ENCODE measurements at places on chromosomes 11 and 22.

DNA sequence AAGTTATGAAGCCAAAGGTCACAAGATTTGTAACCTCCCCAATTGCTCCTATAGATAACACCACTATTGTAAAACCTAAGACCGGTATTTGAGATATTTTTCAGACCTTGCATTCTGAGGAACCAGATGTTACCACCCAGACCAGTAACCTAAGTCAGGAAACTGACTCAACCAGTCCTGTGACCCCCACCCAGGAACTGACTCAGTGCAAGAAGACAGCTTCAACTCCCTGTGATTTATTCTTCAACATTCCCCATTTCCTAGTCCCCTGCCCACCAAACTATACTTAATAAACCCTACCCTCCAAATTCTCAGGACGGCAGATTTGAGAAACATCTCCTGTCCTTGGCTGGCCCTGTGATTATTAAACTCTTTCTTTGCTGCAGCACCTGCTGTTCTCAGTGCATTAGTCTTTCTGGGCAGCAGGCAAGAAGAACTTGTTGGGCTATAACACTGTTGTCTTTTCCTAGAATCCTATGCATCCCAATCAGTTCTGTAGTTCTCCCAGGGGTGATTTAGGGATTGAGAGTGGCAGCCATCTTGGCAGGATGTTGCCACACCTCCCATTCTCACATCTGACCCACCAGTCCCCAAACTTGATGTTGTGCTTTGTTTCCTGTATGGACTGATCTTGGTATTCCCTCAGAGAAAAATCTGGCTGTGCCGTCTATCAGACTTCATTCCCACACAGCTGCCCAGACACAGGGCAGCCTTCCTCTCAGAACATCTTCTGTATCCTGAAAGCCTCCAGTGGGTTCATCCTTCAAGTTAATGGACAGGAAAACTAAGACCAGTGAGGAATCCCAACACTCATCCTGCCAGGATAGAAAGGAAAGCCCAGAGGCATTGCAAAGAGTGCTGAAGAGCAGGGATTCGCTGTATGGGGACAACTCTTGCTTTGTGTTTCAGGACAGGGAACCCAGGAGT lies 104.0 kb downstream of the PDE2A start:
- DNase-seq, result no peak

DNA sequence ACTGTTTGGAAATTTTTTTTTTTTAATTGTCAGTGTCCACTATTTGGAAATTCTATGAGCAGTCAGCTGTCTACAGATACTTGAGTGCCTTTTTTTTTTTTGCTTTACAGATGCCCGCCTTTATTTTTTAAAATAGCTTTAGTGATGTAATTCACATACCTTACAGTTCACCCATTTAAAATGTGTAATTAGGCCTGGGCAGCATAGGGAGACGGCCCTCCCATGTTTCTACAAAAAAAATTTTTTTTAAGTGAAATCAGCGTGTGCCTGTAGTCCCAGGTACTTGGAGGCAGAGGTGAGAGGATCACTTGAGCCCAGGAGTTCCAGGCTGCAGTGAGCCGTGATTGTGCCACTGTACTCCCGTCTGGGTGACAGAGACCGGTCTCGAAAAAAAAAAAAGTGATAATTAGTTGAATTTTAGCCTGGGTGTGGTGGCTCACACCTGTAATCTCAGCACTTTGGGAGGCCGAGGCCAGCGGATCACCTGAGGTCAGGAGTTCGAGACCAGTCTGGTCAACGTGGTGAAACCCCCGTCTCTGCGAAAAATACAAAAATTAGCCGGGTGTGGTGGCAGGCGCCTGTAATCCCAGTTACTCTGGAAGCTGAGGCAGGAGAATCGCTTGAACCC lies 1.5 kb downstream of the ZNF143 start:
- DNase-seq, result no peak

GRCh38 chr22:48459859-48460823 lies 1367.5 kb downstream of the BRD1 start:
- DNase-seq, result no peak

GRCh38 chr22:32823024-32823730 lies 21.7 kb downstream of the TIMP3 start:
- DNase-seq, result no peak

GRCh38 chr11:16312233-16312765 lies 44.0 kb downstream of the SOX6 start:
- no peak for DNase-seq

DNA sequence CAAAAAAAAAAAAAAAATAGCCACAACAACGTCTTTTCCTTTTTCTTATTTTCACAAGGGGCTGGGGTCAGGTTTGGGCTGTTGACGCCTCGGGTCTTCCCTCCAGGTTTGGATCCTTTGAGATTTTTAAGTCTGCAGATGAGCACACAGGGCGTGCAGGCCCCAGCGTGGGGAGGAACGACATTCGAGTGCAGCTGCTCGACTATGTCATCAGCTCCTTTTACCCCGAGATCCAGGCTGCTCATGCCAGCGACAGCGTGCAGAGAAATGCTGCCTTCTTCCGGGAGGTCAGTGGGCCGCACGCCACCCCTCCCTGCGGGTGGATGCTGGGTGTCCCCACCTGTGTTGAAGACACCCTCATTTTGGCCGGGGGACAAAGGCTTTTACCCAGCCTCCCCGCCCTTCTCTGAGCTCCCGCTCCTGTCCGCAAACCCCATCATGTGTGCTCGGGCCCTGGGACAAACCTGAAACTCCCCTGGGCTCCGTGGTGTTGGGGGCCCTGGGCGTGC lies 7.7 kb downstream of the SELENOO start:
- DNase-seq, result no peak

- DNase-seq, result no peak
These were observed 23.8 kb upstream of the ALDH3B2 start for GRCh38 chr11:67698247-67698646.

DNA sequence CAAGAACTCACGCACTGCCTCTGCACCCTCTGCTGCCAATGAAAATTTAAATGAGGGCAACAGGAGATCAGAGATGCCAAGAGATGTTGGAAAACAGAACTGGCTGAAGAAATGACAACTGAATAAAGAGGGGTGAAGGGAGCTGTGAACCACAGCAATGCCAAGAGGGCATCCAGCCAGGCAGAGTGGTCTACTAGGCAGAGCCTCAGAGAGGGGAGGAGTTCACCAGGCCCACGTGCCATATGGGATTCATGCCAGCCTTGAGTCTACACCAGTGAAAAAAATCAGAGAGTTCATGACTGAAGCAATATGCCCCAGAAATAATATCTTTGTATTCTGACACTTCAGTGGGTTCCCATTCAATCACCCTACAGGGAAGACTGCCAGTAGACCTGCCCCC lies 4.4 kb downstream of the APOL2 start:
- DNase-seq, result no peak

DNA sequence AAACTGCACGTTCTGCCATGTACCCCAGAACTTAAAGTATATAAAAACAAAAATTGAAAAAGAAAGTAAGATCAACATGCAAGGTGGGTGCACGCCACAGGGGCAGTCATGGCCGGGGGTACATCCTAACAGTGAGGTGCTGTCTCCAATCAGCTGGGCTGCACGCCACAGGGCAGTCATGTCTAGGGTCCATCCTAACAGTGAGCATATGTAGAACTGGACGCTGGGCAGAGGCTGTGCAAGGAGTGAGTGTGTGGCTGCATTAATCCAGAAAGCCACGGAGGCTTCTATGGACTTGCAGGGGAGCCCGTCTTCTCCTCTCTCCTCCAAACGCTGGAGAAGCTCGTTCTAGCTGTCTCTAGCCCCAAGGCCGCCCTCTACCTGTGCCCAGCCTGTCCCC lies 1105.0 kb downstream of the BRD1 start:
- DNase-seq, result no peak

- no peak for DNase-seq
These were observed 187.5 kb downstream of the SHANK2 start for GRCh38 chr11:71064702-71065515.

- DNase-seq, result no peak
These were observed 14.2 kb downstream of the F2 start for GRCh38 chr11:46733234-46733633.

DNA sequence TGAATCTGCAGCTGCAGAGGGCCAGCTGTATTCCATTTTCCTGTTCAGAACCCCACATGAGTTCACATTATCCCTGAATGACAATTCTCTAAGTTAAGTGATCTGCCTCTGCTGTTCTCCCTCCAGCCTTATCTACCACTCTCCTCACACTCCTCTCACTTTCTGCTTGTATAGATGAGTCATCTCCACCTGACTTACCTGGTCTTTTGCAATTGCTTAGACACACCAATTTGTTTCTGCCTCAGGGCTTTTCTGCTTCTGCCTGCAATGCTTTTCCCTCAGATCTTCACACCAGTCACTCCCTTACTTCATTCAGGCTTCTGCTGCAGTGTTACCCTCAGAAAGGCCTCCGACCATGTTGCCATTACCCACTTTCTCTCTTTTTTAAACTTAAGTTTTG lies 118.1 kb downstream of the ATM start:
- DNase-seq, result no peak

DNA sequence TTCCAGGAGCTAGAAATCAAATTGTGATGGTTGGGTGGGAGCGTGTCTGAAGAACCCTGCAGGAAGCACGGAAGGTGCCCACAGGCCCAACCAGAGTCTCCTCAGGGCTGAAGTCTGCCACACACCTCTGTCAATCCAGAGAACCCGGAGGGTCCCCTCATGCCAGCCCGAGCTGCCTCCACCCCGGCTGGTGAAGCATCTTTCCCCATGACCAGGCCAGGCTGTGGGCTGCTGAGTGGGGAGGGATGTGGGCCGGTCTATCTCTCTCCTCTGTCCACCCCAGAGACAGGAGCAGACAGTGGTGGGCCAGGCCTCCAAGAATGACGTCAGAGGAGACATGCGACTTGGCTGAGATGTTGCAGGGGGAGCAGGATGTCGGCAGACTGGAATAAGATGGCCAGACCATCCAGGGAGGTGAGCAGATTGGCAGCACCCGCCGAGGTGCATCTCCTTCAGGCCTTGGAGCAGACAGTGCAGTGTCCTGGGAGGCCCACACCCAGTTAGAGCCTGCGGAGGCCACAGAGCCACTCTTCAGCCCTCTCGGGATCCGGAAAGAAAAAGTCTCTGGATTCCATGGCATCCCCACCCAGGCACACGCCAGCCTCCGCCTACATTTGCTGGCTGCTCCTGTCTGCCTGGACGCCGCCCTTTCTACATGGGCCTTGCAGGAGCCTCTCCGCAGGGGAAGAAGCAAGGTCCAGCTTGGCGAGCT lies 1524.9 kb downstream of the BRD1 start:
- no peak for DNase-seq

DNA sequence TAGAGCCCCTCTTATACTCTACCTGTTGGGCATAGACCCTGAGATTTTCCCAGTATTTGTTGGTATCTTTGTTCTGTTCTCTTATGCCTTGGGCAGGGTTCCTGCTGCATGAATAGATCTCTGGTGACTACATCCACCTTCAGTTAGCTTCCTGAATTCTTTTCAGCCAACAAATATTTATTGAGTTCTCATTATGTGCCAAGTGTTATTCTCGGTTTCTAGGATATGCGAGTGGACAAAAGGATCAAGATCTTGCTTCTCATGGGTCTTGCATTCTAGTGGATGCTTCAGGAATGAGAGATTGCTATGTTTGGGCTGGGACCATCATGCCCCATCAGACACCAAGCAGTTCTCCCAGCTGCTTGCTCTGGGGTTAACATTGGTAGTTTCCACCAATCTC lies 340.0 kb downstream of the METTL15 start:
- DNase-seq, result no peak

DNA sequence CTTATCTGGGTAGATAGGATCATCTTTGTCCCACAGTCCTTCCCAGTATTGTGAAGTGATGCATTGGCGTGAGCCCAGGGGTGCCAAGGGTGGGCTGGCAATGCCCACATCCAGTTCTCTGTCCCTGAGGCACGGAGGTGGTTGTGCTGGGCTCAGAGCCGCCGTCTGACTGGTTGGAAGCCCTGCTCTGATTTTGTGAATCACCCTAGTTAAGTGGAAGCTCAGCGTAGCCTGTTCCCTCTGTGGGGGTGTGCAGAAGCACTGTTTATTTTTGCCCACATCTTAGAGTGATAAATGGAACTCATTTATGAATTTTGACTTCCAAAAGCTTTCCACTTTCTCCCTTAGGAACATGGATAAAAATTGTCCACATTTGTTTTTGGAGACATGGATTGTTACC lies 13.6 kb downstream of the BCR start:
- no peak for DNase-seq

DNA sequence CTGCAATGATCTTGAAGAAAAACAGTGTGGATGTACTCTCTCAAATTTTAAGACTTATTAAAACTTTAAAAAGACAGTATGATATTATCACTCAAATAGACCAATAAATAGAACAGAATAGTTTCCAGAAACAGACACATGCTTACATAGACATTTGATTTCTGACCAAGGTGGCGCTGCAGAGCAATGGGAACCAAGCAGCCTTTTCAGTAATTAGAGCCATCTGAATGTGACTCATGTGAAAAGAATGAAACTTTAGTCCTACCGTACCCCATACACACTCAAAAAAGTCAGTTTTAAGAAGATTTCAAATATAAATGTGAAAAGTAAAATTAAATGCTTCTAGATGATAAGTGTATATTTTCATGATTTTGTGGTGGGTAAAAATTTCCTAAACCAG lies 74.2 kb upstream of the MS4A8 start:
- no peak for DNase-seq

DNA sequence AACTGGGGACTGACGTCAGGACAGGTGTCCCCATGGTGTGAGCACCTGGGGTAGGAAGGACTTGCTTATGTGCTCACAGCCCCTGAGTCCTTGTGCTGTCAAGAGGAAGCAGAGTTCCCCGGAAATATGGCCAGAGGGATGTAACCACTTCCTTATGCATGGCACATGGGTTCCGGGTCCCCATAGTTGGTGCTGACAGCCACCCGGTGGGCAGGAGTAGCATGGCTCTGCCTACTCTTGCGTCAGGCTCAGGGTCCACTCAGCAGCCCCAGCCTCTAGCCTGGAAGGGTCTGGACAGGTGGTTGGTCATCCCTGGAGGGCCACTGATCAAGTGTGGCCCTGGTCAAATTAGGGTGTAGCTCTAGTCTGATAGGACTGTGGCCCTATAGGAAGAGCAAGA lies 42.8 kb upstream of the CCND1 start:
- DNase-seq, result no peak

DNA sequence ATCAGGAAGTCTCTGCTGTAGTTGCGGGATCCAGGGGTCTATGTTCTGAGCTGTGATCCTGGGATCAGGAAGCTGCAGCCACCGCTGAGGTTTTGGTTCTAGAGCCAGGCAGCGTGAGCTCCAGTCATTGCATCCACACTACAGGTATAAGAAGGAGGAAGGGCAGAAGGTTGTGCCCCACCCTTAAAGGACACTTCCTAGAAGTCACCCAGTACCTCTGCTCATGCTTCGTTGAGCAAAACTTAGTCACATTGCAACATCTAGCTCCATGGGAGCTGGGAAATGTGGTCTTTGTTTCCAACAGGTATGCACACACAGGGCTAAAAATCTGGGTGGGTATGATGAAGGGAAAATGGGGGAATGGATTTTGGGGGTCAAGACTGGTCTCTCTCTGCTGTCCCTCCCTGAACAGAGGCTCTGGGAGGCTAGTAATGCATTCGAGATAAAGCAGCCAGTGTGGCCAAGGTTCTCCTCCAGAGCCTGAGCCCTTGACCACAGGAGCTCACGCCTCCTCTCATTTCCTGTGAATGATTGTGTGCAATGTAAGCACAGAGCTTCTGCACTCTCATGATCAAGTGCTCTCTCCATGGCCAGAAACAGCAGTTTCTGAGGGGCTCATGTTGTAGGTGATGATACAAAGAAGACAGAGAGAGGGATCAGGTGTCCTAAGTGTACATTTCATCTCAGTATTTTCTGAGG lies 86.8 kb upstream of the OR4B1 start:
- no peak for DNase-seq

Measured in omental fat pad (tissue), 4 donors.